WTC11 (cell line): ENCODE measurements at places on chromosomes 16 and 17. TPM values are rescaled to one million over a fixed set of nuclear protein-coding genes. Genes with fewer than 3 reads are reported as not detected.

The KRTAP3-2 gene
- not detected in 3 replicates for total RNA-seq

The TERB1 gene
- not detected in 3 replicates for total RNA-seq

The FBF1 gene
- 19.8 to 23.7 TPM (median 21.0 TPM) in 3 replicates for total RNA-seq

The VAT1L gene
- total RNA-seq = 19.1 to 22.2 TPM (median 22.0 TPM) in 3 replicates

The KRT25 gene
- not detected in 3 replicates for total RNA-seq

The ANKRD40CL gene
- total RNA-seq = not detected in 3 replicates

The C16orf74 gene
- 6.3 to 8.3 TPM (median 7.9 TPM) in 3 replicates for total RNA-seq

The PIK3R6 gene
- total RNA-seq = 0.15 to 0.23 TPM (median 0.21 TPM) in 3 replicates

The CLEC3A gene
- not detected in 3 replicates for total RNA-seq

DNA sequence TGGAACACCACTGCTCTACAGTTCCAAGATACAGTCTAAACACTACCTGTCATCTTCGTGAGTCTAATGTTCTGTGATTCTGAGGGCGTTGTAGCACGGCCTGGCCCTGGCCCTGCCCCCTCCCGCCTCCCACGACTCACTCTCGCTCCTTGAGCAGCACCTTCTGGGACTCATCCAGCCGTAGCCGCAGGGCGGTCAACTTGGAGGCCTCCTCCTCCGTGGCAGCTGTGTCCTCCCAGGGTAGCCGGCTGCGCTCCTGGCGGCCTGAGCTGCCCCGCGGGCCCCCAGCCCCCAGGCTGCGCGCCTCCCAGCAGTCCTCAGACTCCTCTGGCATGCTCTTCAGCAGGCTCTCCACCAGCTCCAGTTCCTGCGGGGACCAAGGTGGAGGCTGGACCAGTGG is 10.6 kb downstream of the CCDC102A start:
- H3K27ac ChIP-seq = no peak overlapping the region
- peaks cover 30% of the 10 kb centered on the region for H3K4me1 ChIP-seq
- H3K27me3 ChIP-seq = peaks cover 26% of the 10 kb centered on the region
- H3K36me3 ChIP-seq = no peaks in the 10 kb centered on the region

GRCh38 chr17:8283356-8283755 is 5.1 kb upstream of the RANGRF start:
- H3K36me3 ChIP-seq = no peaks in the 10 kb centered on the region
- no peak overlapping the region for H3K27ac ChIP-seq

DNA sequence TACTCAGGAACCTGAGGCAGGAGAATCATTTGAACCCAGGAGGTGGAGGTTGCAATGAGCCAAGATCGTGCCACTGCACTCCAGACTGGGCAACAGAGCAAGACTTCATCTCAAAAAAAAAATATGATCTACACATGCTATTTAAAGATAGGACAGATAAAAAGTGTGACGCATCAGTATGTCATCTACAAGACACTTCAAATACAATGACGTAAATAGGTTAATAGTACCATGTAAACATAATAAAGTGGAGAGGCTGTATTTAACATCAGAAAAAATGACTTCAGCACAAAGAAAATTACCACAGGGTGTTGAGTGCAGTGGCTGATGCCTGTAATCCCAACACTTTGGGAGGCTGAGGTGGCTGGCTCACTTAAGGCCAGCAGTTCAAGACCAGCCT is 20.2 kb downstream of the ZNF778 start:
- peaks cover 30% of the 10 kb centered on the region for H3K36me3 ChIP-seq
- DNase-seq = no peak
- no peak overlapping the region for H3K4me3 ChIP-seq
- peaks cover 2% of the 10 kb centered on the region; the same call in 1 of the 2 replicates for H3K4me1 ChIP-seq
- H3K27ac ChIP-seq = no peak overlapping the region
- H3K27me3 ChIP-seq = no peaks in the 10 kb centered on the region

- peaks cover 6% of the 10 kb centered on the region for H3K36me3 ChIP-seq
- no peaks in the 10 kb centered on the region for H3K27me3 ChIP-seq
- no peak overlapping the region for H3K4me3 ChIP-seq
- H3K27ac ChIP-seq = peak overlapping the region; percentile 87
- H3K4me1 ChIP-seq = peaks cover 24% of the 10 kb centered on the region
- no peak for DNase-seq
Measured at GRCh38 chr16:67183-67791, 5.1 kb downstream of the RHBDF1 start.

GRCh38 chr17:78499715-78500540 is 77.3 kb downstream of the DNAH17 start:
- H3K4me3 ChIP-seq = no peak overlapping the region
- H3K36me3 ChIP-seq = no peaks in the 10 kb centered on the region
- peaks cover 5% of the 10 kb centered on the region for H3K27me3 ChIP-seq
- H3K4me1 ChIP-seq = peaks cover 16% of the 10 kb centered on the region
- no peak for DNase-seq

DNA sequence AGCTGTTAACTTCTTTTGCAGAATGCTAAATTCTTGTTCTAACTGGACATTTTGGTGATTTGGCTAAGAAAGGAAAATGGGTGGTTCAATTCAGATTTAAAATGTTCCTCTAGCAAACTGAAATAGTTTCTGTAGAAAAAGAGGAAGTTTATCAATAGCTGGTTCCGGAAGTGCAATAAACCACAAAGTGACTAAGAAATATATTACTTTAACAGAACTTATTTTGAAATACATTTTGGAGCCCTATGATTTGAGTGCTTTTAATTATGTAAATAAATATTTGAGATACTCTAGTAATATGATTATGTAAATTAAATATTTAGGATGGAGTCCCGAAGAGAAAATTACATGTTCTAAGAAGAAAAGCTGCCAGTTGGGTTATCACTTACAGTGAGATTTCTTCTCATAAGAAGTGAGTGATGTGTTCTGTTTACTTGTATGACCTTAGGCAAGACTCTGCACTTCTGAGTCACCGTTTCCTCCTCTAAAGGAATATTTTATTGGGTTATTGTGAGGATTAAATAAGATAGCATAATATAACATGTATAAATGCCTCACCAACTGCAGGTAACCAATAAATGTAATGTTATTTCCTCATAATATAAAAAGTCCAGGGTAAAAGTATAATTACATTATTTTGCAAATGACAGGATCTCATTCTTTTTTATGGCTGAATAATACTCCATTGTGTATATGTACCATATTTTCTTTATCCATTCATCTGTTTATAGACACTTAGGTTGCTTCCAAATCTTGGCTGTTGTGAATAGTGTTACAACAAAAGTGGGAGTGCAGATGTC is at the start of gene EVI2B:
TSS of gene EVI2B (minus strand) at position 73 of the 800 bp plus-strand sequence. CDS start 8,445 bp downstream, outside the sequence.
- H3K4me3 ChIP-seq = no peak within 1 kb of the TSS
- peaks cover 17% of the 10 kb centered on the region for H3K4me1 ChIP-seq

DNA sequence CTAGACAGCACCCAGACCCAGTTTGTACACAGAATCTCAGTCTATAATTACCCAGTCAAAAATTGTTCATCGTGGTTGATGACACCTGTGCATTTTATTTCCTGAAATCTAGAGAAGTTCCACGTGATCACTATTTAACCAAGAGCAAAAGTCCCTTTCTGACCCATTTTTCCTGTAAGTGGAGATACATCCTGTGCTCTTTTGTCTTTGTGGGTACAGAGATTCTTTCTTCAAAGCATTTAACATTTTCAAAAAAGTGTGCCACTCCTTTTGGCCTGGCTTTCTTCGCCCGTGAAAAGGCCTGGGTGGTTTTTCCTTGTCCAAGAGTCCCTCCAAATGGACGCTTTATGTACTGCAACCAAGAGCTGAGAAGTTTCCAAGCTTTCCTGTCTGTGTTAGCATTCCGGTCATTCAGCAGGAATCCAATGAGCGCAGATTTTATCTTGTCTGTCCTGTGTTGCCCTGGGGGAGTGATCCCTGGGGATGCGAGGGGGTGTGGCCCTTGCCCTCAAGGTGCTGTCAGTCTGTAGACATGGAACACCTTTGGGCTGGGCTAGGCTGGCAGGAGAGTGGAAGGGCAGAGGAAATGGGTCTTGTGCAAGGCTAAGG is 161.1 kb upstream of the CACNG5 start:
- H3K27ac ChIP-seq = peak overlapping the region; percentile 50; the same call in 1 of the 2 replicates
- peaks cover 13% of the 10 kb centered on the region for H3K36me3 ChIP-seq
- peaks cover 18% of the 10 kb centered on the region for H3K4me1 ChIP-seq
- DNase-seq = peak; percentile 54
- H3K4me3 ChIP-seq = no peak overlapping the region

DNA sequence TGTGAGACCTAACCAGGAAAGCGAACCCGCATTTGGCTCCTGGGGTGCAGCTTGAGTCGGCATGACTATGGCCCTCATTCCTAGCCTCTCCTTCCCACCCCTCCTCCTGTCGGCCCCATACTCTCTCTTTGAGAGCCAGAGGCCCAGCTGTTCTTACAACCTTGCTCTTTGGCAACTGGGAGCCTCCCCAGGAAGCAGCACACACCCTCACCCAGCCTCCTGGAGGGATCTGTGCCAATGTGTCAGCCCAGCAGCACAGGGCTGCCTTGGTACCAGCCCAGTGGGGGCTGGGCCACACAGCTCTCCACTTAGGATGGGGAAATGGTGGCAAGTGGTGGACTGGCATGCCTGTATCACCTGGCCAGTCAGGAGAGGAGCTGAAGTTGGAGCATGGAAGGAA is 70.3 kb upstream of the LGALS9 start:
- no peak overlapping the region for H3K4me3 ChIP-seq
- H3K27me3 ChIP-seq = no peaks in the 10 kb centered on the region
- H3K27ac ChIP-seq = no peak overlapping the region
- H3K4me1 ChIP-seq = peaks cover 15% of the 10 kb centered on the region

- no peak for DNase-seq
- peaks cover 10% of the 10 kb centered on the region for H3K27me3 ChIP-seq
- peaks cover 48% of the 10 kb centered on the region for H3K36me3 ChIP-seq
- no peaks in the 10 kb centered on the region for H3K4me1 ChIP-seq
- H3K27ac ChIP-seq = no peak overlapping the region
Measured at GRCh38 chr16:6018848-6019489, 921.4 kb upstream of the EEF2KMT start.

DNA sequence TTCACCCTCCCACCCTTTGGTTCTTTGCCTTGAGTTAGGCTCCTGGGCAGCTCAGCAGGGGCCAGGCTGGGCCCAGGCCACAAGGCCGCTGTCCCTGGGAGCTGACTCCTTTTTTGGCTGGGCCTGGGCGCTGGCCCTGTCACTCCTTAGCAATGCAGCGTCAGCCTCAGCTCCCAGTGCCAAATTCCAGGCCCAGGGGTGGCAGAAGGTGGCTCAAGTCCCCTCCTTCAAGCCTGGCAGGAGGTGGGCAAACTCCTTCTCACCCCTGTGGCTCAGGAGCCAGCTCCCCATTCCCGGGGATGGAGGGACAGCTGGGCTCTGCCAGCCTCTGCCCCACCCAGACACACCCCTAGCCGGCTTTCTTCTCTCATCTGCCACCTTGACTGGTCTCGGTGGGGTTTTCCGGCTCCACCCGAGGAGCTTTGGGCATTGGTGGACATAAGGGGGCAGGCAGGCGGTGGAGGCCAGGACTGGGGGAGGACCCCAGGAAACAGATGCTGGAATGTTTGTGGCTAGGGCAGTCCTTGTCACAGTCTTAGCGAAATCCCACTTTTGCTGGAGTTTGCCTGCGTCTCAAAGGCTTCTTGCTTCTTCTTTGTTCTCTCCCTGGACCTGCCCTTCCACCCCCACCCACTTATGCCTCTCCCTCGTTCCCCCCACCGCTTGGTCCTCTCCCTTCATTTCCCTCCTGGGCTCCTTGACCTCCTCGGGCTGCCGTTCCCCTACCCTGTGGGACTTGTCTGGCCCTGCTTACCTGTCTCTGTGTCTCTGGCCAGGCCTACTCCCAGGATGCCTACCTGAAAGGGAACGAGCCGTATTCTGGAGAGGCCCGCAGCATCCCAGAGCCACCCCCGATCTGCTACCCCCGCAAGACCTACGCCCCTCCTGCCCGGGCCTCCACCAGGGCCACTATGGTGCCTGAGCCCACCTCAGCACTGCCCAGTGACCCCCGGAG is 37.4 kb downstream of the ARHGAP23 start:
- no peak for DNase-seq
- H3K27ac ChIP-seq = peak overlapping the region; percentile 87; the same call in 1 of the 2 replicates
- H3K4me1 ChIP-seq = peaks cover 13% of the 10 kb centered on the region
- H3K36me3 ChIP-seq = peaks cover 38% of the 10 kb centered on the region
- no peaks in the 10 kb centered on the region for H3K27me3 ChIP-seq
- H3K4me3 ChIP-seq = no peak overlapping the region

- no peak overlapping the region for H3K4me3 ChIP-seq
- no peaks in the 10 kb centered on the region for H3K4me1 ChIP-seq
- DNase-seq = no peak
- H3K36me3 ChIP-seq = no peaks in the 10 kb centered on the region
Measured at GRCh38 chr16:88428616-88429386, 24.3 kb upstream of the ZFPM1 start.

- H3K27ac ChIP-seq = no peak overlapping the region
- H3K4me3 ChIP-seq = no peak overlapping the region
- no peak for DNase-seq
- no peaks in the 10 kb centered on the region for H3K27me3 ChIP-seq
- H3K4me1 ChIP-seq = peaks cover 16% of the 10 kb centered on the region
Measured at GRCh38 chr16:12225806-12226465, 249.4 kb downstream of the SNX29 start.

- H3K36me3 ChIP-seq = peaks cover 16% of the 10 kb centered on the region
- DNase-seq = no peak
Measured at GRCh38 chr17:51846566-51846965, 311.9 kb downstream of the CA10 start.

DNA sequence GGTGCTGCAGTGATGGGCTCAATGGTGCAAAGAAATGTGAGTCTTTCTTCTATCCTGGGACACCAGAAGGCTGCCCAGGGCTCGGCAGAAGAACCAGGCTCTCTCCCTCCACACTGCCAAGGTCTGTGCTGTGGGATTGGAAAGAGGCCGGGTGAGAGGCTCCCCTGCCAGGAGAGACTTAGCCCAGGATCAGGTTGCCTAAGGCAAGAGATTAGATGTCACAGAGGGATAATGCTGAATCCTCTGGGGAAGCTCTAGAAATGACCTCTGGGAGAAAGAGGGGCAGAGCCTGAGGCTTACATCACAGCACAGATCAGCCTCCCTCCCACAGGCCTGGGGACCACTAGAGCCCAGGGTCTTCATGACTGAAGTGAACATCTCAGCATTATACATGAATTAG is 5.7 kb upstream of the DOC2B start:
- H3K4me3 ChIP-seq = no peak overlapping the region
- H3K27ac ChIP-seq = no peak overlapping the region

DNA sequence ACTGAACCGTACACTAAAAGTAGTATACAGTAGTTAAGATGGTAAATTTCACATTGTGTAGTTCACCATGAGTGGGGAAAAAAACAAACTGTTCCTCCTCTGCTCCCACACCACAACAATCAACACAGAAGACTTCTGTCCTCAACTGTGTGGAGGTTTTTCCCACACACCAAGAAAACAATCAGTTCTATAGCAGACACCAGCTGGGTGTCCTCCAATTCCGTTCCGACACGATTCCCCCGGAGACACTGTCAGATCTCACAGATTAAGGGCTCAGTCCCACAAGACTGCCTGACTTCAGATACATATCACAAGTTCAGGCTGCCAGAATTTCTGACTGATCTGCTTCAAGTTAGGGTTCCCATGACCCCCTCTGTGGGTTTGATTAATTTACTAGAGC is 31.8 kb downstream of the BBS2 start:
- H3K4me1 ChIP-seq = no peaks in the 10 kb centered on the region
- H3K36me3 ChIP-seq = peaks cover 4% of the 10 kb centered on the region
- H3K27me3 ChIP-seq = no peaks in the 10 kb centered on the region
- no peak for DNase-seq
- H3K27ac ChIP-seq = no peak overlapping the region

DNA sequence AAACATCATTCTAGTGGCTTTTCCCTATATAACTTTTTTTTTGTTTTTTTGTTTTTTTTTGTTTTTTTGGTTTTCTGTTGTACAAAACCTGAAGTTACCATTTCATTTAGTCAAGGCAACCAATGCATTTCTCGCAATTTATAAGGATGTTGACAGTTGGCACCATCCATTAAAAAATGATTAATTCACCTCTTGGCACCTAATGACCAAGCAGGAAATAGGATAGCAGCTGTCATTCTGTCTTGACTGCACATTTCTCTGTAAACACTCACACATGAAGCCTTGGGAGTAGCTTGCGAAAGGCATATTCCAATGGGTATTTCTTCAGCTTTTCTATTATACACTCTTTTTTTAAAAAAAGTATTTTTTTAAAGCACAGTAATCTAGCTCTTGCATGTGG is 77.5 kb downstream of the SYCE1L start:
- no peaks in the 10 kb centered on the region for H3K27me3 ChIP-seq
